G401 (cell line): ENCODE measurements at places on chromosomes 2 and 18. TPM values are rescaled to one million over a fixed set of nuclear protein-coding genes. Genes with fewer than 3 reads are reported as not detected.

Gene UGT1A8
- not detected in 2 replicates for total RNA-seq

Gene LYPD6
- 10.7 and 13.4 TPM in 2 replicates for total RNA-seq

Gene ERICH2
- 0.37 and 2.1 TPM in 2 replicates for total RNA-seq

Gene HOXD13
- 0.43 TPM in 1 of 2 replicates, not detected in the other for total RNA-seq

Gene VAMP5
- total RNA-seq, result 0.85 and 1.9 TPM in 2 replicates

Gene UGT1A10
- total RNA-seq, result not detected in 2 replicates

Gene TBC1D8
- total RNA-seq, result 2.3 and 5.8 TPM in 2 replicates

Gene ANKRD30BL
- not detected in 2 replicates for total RNA-seq

Gene CDH19
- not detected in 2 replicates for total RNA-seq

Gene GPR35
- 0.86 TPM in 1 of 2 replicates, not detected in the other for total RNA-seq

Gene RND3
- 222 and 277 TPM in 2 replicates for total RNA-seq

Gene HK2
- total RNA-seq, result 11.3 and 17.1 TPM in 2 replicates

Gene PCARE
- total RNA-seq, result not detected in 2 replicates

Gene NABP1
- 0.74 and 1.9 TPM in 2 replicates for total RNA-seq

Gene HAAO
- total RNA-seq, result not detected in 2 replicates

Gene CD226
- 0.07 and 0.31 TPM in 2 replicates for total RNA-seq

Gene DPP10
- not detected in 2 replicates for total RNA-seq

Gene GPR155
- 0.20 and 0.37 TPM in 2 replicates for total RNA-seq

Gene RIF1
- 20.9 and 26.8 TPM in 2 replicates for total RNA-seq

Gene CFAP65
- total RNA-seq, result not detected in 2 replicates

Gene FEV
- total RNA-seq, result not detected in 2 replicates

Gene CLEC4F
- total RNA-seq, result 0.17 and 0.18 TPM in 2 replicates

Gene GALNT3
- total RNA-seq, result not detected in 2 replicates

Gene CD207
- total RNA-seq, result 0.10 and 0.37 TPM in 2 replicates

Gene LHCGR
- not detected in 2 replicates for total RNA-seq

Gene MAL
- not detected in 2 replicates for total RNA-seq

Gene DNAH7
- 0.06 TPM in 1 of 2 replicates, not detected in the other for total RNA-seq

Gene SCYGR4
- total RNA-seq, result not detected in 2 replicates

Gene IL36G
- total RNA-seq, result not detected in 2 replicates

Gene SLC19A3
- not detected in 2 replicates for total RNA-seq

Gene LGALSL
- total RNA-seq, result 11.6 and 26.8 TPM in 2 replicates
